RCC 7860 (cell line): ENCODE measurements at places on chromosomes 6 and 20.

DNA sequence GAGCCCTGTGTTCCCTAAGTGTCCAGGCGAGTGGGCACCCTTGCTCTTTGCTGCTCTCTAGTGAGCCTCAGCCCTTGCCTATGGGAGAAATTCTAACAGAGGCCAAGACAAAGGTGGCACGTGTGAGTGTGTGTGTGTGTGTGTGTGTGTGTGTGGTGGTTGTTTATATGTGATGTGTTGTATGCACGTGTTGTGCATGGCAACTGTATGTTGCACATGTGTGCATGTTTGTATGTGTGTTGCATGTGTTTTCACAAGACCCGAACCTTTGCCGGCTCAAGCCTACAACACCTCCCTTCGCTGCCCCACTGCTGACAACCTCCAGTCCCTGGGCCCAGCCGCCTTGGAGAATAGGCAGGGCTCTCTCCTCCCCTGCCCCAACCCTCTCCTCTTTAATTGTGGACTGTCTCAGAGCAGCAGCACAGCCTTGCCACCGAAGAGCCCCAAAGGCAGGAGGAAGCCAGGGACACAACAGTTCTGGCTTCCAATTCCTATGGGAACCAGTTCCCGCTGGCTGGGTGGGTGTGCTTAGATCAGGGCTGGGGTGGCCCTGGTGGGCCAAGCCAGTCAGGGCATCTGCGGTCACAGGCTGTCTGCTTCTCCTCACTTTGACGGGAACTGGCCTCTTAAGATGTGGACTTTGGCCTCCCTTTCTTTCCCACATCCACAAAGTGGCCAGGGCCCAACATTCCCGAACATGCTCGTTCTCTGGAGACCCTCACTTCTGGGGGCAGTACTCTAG, 2.7 kb downstream of the KCNK16 start:
- no peak for DNase-seq

- peak; percentile 68 for DNase-seq
Measured at GRCh38 chr6:75524322-75524972, 30.8 kb upstream of the FILIP1 start.

GRCh38 chr6:21085211-21085610, 508.3 kb upstream of the SOX4 start:
- DNase-seq: no peak

GRCh38 chr6:148307405-148307804, 35.2 kb upstream of the SASH1 start:
- DNase-seq: no peak

- DNase-seq: no peak
Measured at GRCh38 chr20:48153523-48153922, 368.2 kb upstream of the SULF2 start.
